ENCODE measurements at places on chromosomes 4 and X.

GRCh38 chrX:13412208-13412600, 92.4 kb upstream of the ATXN3L start:
- DNase-seq = no peak

DNA sequence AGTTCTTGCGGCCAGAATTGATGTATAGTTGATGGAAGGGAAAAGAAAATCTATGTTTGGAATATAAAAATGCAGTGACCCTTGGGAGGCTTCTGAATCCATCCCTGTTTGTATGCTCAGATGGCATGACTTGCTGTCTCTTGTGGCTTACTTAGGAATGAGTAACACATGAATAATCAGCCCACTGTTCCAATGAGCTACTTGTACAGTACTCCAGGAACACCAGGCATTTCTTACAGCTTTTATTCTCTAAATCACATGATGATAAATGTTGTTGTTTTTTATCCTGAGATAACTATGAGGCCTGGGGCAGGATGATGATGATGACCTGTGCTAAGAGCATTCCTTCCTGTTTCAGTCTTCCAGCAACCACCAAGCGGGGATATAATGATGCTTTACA, 18.9 kb downstream of the TMPRSS11E start:
- no peak for DNase-seq

GRCh38 chrX:46572340-46572936, 1.1 kb upstream of the CHST7 start:
- DNase-seq = no peak

DNA sequence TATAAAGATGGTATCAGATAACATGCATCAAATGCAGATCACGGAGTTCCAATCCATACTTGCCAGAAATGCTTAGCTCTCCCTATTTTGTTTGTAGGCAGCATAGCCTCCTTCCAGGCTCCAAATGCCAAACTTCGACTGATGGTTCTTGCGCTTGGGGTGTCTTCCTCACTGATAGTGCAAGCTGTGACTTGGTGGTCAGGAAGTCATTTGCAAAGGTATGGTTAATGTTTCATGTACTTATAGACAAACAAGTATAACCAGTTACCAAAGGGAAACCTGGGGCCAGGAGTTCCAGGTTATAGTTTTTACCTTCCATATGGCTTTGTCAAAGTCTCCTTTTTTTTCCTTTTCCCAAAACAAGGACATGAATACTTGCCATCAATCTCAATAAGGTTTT, 5.3 kb downstream of the CWH43 start:
- DNase-seq = no peak

GRCh38 chr4:23981328-23981727, 91.5 kb upstream of the PPARGC1A start:
- DNase-seq = no peak

DNA sequence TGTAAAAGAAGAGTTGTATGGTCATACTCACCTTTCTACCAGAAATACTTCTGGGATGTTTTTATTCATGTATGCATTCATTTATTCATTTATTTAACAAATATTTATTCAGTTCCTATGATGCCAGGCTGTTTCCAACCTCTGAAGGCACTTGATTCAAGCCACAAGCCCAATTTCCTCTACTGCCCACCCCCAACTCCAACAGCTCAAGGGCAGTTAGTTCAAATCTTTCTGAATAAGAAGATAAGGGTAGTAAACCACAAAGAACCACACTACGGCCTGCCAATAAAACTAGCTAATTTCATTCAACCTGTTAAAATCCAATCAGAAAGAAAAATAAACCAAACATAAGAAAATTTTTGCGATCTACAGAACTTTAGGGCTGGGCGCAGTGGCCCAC, 31.2 kb downstream of the LRBA start:
- DNase-seq = no peak

DNA sequence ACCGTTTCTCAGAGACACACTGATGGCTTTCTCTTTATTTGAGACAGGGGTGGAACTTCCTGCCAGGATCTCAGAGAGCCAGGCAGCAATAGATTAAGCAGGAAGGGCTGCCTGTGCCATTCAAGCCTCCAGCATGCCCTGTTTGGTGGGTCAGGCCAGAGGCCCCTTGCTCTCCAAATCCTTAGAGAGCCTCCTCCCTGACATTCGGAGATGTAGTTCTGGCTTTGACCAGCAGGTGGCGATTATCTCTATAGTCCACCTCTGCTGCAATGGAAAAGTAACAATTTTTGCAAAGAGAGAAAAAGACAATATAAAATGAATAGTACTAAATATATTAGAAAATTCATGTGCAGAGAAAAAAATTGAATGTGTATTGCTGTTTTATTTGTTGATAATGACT, 93.9 kb downstream of the NXF2B start:
- DNase-seq = peak; percentile 59

- DNase-seq = peak; percentile 3
Measured at GRCh38 chrX:74421036-74421739, at the start of gene SLC16A2. Gene SLC16A2, plus strand, starts transcription at chrX:74421493. Its CDS starts 145 bp downstream, at chrX:74421638.

DNA sequence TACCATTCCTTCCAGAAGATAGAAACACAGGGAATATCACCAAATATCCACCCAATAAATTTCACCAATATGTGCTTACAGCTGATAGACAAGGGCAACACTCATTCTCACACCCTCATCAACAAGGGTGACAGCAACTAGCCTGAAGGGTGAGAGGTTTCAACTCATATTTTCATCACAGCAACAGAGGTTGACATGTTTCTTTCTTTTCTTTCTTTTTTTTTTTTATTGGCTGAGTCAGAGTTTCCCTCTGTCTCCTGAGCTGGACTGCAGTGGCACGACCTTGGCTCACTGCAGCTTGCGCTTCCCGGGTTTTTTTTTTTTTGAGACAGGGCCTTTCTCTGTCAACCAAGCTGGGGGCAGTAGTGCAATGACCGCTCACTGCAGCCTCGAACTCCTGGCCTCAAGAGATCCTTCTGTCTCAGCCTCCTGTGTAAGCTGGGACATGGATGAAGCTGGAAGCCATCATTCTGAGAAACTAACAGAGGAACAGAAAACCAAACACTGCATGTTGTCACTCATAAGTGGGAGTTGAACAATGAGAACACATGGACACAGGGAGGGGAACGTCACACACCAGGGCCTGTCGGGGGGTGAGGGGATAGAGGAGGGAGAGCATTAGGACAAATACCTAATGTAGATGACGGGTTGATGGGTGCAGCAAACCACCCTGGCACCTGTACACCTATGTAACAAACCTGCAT, 27.5 kb upstream of the ASMTL start:
- no peak for DNase-seq

GRCh38 chr4:168098248-168098717, 5.9 kb downstream of the ANXA10 start:
- DNase-seq = no peak

- no peak for DNase-seq
Measured at GRCh38 chr4:39324446-39324845, 41.7 kb downstream of the RFC1 start.

DNA sequence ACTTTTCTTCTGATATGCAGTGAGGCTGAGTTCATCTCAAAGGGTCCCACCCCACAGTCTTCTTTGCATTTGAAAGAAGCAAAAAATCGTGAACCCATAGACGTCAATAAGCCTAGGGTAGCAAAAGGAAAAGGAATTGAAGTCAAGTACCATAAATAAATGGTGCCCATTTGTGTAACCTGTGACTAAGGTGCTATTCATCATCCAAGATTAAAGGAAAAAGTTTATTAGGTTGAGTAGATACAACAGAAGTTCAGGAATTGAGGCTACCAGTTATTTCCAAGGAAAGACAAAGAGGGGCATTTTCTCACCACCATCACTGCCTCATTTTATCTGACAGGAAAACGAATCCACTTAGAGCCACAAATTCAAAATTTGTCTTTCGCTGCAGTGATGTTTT, 18.8 kb upstream of the GRSF1 start:
- no peak for DNase-seq

DNA sequence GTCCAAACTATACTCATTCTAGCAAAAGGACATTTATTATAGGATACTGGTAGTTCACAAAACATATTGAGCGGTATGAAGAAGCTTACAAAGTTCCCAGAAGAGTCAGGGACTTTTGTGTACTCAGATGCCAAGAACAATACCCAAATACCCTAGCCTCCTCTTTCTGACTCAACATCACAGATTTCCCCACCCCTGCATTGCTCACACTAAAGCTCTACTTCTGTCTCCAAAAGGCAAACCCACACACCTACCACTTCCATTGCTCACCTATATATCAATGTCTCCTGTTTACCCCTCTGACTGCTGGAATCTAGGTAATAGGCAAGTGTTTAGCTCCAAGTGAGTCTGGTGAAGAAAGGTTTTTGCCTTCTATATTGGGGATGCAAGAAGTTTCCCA, 100.7 kb upstream of the HCCS start:
- no peak for DNase-seq

DNA sequence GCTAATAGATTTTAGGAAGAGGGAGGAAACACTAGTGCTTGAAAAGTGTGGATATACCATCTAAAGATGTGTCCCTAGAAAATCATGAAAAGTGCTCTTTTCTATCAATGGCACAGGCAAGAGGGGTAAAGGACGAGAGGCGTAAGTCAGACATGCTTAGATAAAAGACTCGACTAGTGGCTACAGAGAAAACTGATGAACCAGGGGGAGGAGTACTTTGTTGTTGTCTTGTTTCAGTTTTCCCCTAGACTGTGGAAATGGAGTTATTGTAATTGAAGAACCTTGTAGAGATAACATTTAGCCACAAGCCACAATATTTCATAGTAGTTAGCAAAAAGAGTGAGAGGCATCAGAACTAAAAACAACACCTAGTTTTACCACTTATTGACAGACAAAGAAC, 21.4 kb downstream of the GALNTL6 start:
- no peak for DNase-seq

DNA sequence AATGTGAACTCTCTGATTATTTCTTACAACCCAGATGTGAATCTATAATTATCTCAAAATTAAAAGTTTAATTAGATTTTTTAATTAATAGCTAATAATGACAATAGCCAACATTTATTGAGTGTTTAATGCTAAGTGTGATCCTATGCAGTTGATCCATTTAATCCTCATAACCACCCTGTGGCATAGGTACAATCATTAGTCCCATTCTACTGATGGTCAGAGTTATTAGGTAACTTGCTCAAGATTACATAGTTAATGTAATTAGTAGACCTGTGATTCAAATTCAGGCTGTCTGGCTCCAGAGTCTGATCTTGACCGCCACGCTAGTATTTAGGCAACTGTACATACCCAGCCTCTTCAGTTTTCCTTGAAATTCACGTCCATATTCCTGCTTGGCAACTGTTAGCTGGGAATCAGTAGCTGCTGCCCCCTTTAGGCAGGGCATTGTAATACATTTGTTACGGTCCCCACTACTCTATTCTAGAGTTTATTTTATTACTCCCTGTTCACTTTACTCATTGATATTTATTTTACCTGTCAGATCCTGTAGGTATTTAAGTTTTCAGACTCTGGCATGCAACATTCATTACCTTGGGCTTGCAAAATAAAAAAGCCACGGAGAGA, 20.6 kb upstream of the TEC start:
- no peak for DNase-seq

GRCh38 chr4:68591204-68591603, 15.1 kb upstream of the UGT2B17 start:
- no peak for DNase-seq

GRCh38 chr4:174483792-174484191, 38.5 kb downstream of the HPGD start:
- no peak for DNase-seq

DNA sequence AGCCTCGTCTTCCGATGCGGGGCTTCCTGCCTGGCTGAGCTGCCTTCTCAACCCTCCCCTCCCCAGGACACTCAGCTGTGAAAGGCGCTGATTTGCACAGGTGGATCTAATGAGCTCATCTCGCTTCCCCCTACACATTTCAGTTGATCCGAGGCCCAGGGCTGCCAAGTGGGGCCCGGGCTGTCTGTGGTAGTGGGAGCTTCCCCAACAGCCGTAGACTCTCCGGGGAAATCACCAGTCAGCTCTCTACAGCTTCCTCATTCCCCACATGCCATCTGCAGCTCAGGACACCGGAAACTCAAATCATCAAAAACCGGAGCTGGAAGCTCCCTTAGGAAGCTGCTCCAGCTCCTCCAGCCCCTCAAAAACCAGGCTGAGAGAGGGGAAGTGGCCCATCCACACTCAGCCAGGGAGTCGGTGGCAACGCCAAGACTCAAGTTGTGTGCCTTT, 56.2 kb downstream of the SMIM20 start:
- no peak for DNase-seq

DNA sequence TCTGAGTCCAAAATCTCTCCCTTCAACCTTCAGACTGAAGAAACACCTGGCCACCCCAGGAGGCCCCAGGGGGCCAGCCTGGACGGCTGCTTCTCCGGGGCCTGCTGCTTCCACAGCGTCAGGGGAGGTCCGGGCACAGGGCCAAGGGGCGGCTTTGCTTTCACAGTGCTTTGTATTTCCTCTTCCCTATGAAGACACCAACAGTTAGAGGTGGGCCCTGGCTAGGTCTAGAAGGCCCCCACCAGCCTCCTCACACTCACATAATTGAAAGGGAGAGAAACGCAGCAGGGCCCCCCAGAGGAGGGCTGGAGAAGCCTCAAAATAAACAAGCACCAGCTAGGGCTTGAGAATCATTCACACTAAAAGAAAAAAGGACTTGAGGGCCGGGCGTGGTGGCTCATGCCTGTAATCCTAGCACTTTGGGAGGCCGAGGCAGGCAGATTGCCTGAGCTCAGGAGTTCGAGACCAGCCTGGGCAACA, 17.8 kb downstream of the SCD5 start:
- DNase-seq = no peak

- DNase-seq = no peak
Measured at GRCh38 chr4:125303058-125303457, 11.7 kb upstream of the FAT4 start.

DNA sequence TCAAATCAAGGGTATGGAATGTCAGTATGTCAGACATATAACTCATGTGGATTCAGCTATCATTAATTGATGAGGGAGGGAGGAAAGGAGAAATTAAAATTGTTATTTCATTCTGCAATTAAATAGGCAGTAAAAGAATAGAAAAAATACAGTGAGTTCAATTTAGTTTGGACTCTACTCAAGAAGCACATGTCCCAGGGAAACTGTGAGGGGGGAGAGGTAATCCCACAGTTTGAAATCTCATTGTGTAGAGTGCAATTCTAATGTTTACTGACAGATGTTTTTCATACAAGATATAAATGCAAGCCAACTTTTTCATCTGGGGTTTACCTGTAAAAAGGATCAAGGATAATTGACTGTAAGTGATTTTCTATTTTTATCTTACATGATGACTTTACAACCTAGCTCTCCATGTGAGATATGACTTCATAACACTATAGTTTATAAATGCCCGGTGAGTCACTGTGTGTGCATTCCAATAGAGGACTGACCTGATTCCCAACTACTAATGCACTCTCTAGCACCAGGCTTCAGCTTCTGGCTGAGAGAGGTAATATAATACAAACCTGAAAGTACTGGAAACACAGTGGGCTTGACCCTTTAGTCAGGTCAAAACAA, 35.2 kb upstream of the SCD5 start:
- DNase-seq = no peak

DNA sequence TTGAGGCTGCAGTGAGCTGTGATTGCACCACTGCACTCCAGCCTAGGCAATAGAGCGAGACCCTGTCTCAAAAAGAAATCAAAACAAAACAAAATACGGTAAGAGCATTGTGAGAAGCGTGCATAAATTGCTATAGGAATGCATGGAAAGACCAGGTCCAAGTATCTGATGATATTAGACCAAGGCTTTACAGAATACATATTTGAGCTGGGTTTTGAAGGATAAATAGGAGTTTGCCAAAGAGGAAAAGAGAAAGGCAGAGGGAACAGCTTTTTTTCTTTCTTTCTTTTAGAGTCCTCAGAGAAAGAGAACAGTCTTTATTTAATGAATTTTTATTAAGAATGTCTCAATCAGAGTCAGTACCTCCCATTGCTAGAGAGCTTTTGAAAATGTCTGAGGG, 79.5 kb upstream of the PRPS1 start:
- no peak for DNase-seq

GRCh38 chr4:105433421-105433820, 40.4 kb downstream of the PPA2 start:
- no peak for DNase-seq
